ENCODE measurements at places on chromosomes 2 and 18.

- DNase-seq = no peak
Measured at GRCh38 chr2:237096911-237097310, 11.2 kb downstream of the COPS8 start.

DNA sequence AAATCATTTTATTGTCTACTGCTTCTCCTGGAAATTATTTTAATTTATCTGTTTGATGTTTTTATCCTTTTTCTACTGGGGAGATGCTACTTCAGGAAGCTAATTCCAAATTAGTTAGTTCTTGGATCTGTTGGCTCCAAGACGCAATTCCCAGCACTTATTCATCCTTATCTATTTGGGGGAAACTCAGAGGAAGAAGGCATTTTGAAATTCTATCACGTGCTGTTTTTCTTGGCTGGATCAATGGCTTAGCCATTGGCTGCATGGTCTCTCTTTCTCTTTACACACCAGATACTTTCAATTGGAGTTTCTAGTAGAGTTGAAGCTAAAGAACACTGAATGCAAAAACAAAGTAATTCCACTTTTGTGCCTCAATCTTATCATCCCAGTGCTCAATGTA is 98.3 kb downstream of the RAPGEF4 start:
- DNase-seq = no peak

GRCh38 chr2:128347171-128347558 is 28.5 kb upstream of the HS6ST1 start:
- no peak for DNase-seq

DNA sequence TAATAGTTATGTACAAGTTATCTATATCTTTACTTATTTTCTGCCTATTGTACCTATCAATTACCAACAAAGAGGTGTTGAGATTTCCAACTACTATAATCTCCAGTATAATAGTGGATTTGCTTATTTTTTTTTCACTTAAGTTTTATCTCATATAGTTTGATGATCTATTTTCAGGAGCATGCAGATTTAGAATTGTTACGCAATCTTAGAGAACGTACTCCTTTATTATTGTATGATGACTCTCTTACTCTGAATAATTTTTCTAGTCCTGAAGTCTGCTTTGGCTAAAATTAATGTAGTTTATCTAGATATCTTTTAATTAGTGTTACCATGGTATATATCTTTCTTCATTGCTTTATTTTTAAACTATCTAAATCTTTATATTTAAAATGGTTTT is 205.2 kb downstream of the SCG2 start:
- DNase-seq = no peak

GRCh38 chr2:216735086-216735485 is 39.7 kb upstream of the IGFBP5 start:
- DNase-seq = no peak

- no peak for DNase-seq
Measured at GRCh38 chr2:108943751-108944150, 45.3 kb downstream of the EDAR start.

DNA sequence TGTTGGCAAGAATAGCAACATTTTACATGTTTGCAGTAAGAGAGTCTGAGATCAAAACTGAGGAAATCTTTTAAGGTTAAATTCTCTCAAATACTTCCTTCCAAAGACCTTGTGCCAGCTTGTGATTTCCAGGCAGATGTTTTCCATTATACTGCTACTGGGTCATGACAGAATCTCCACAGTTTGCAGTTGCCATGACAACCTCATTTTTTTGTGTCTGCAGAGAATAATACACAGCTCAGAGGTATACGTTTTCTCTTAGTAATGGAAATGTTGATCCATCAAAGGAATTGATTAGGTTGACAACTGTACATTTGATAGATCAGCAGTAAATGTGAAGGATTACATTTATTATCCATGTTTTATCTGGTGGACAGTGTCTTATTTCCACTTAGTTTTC is 29.1 kb upstream of the CSRNP3 start:
- DNase-seq = no peak

DNA sequence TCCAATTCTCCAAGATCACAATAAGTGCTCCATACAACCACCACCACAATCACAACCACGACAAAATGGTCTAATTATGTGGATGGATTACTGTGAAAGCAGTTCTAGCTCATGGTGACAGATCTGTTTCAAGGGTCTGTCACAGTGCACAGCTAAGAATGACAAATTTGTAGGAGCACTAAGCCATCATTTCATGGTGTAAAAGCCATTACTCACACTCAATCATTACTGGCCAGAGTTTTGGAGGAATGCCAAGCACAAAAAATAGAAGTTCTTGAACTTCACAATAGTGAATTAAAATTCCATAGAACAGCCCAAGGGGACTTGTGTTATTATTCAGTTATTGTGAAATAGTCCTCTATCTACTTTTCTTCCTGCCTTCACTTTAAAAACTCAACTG is 2.3 kb downstream of the CPS1 start:
- DNase-seq = peak; percentile 24

DNA sequence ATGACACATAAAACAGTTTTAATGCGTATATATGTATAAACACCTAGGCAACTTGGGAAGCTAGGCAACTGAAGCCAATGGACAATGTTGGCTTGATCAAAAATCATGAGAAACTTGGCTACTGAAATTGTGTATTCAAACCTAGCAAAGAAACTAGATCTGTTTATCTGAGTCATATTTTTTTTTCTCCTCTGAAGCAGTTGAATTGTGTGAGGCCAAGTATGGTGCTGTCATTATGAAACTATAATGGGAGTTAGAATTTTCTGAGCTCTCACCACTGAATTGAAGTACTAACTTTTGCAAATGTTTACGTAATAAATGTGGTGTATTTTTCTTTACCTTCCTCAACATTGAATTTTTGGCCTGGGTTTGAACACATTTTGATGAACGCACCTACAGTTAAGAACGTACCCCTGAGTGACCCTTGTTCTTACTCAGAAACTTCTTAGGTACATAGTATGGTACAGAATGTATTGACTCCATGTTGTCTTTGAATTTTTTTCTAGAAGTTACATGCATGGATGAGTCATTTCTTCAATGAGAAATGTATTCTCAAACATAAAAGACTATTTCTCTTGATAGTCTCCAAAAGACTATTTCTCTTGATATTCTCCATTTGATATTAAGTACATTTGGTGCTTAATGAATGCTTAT is 23.8 kb downstream of the CD28 start:
- no peak for DNase-seq

- DNase-seq = no peak
Measured at GRCh38 chr18:21264651-21265050, 22.6 kb downstream of the GREB1L start.

- DNase-seq = peak; percentile 75
Measured at GRCh38 chr2:110678457-110679336, 834 bp upstream of the BUB1 start.

DNA sequence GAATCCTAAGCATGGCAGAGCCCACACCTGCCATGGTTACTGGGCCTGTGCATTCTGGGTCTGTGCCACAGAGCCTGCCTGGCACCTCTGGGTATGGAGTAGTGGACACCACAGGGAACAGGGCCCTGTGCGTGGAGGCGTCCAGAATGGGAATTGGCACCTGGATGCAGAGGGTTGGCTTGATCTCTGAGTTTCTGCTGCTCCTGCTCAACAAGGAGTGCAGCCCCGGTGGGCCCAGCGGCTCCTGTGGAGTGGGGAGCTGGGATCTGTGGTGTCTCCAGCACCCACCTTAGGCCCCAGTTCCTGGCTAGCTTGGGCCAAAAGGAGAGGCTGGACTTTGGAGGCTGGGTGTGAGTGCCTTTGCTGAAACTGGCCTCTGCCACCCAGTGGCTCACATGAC is 7.9 kb upstream of the ANKRD62 start:
- DNase-seq = no peak

DNA sequence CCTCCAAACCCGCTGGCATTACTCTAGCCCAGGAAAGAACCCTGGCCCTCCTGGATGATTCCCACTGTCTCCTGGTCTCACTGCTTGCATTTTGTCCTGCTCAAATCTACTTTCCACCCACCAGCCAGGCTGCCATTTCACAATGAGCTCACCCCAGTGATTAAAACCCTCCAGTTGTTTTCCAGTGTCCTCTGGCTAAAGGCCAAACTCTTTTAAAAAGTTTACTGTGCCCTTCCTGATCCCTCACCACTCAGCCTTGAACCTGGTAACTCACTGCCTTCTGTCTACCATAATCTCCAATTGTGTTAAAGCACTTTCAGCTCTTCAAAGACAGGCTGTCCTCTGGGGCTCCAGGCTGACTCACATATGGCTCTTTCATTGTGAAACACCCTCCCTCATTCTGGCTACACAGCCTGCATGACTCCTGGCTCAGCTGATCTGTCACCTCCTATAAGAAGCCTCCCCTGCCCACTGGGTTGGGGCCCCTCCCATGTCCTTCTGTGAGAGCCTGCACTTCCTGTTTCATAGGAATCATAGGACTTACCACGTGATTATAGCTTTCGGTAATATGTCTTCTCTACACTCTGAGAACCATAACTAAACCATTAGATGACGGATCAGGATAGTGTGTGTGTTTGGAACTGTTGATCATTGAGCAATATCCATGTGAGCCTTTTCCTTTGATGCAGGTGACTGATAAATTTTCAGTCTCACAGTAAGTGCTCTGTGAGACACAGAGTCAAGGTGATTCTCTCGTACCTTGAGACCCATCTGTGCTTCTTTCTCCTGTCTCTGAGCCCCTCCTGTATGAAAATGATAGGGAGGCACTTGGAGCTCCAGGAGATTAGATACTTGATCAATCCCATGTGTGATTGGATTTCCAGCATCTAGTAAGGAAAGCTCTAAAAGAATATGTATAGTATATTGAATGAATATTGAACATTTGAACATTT is 590.8 kb upstream of the ID2 start:
- DNase-seq = peak; percentile 86

DNA sequence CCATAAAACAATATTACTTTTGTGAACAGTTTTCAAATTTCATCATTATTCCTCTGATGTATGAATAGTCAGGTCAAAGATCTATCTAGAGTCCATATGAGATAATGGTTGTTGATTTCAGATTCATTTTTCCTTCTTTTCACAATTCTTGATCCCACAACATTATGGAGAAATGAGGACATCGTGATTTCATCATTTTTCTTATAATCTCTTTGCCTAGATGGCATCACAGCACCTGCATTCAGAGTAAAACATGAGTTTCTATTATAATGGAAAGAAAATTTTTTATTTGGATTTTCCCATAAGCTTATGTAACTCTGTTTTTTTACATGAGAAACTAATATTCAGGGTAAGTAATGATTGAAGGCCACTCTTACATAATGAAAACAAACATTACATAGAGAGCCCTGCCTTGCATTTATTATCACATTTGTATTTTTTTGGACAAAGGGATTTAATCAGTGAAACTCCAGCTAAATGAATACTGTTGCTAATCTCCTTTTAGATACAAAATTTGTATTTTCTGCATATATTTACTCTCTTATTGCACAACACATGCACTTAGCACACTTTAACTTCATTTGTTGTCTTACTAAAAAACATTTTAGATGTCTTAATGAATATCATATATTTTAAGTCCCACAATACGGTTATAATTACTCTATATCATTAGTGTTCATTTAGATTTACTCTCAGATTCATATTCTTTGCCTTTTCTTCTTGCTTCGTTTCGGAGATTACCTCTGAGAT is 188.4 kb upstream of the KYNU start:
- peak; percentile 24 for DNase-seq

DNA sequence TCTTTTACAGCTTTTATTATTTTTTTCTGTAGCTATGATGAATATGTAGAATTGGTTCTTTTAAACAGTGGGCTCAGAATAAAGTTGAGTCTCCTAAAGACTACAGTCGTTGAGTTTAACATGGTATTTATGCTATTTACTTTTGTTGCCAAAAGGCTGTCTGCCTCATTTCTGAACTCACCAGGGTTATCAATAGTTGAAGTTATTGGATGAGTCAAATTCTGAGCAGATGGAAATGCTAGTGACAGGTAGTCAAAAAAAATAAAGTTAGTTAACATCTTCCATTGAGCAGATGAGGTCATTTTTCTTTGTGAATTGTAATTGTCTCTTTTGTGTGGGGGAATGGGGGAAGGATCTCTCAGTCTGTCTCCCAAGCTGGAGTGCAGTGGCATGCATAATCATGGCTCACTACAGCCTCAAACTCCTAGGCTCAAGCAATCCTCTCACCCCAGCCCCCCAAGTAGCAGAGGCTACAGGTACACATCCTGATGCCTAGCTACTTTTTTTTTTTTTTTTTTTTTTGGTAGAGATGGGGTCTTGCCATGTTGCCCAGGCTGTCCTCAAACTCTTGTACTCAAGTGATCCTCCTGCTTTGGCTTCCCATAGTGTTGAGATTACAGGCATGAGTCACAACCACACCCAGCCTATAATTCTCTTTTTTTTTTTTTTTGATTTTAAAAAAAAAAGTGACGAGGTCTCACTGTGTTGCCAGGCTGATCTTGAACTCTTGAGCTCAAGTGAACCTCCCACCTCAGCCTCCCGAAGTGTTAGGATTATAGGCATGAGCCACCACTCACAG is 8.9 kb downstream of the PAPOLG start:
- DNase-seq = no peak

- DNase-seq = no peak
Measured at GRCh38 chr2:106332054-106332453, 136.2 kb downstream of the RGPD3 start.

GRCh38 chr18:78521136-78521535 is 458.5 kb upstream of the SALL3 start:
- no peak for DNase-seq

GRCh38 chr18:70132999-70133398 is 72.5 kb downstream of the RTTN start:
- DNase-seq = no peak

GRCh38 chr18:59180150-59180845 is 39.7 kb upstream of the GRP start:
- no peak for DNase-seq

DNA sequence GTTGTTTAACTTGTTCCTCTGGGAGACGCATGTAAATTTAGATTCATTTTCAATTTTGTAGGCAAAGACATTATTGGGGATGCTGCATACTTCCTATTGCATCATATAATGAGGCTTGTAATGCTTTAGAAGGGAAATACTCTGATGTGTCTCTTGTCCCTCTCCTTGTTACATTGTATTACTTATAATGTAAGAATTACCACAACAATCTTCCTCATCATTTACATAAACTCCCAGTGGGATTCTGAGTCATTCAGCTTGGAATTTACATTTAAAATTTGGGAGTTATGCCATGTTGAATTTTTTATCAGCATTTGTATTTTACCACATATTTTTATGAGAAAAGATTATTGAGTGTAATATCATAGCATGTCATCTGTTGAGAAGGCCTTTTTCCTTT is 963.4 kb upstream of the NRXN1 start:
- DNase-seq = no peak

- DNase-seq = no peak
Measured at GRCh38 chr2:28577791-28578680, 82.2 kb downstream of the PLB1 start.

GRCh38 chr2:105822186-105822585 is 77.5 kb downstream of the NCK2 start:
- no peak for DNase-seq

GRCh38 chr18:26821181-26821580 is 44.3 kb downstream of the AQP4 start:
- no peak for DNase-seq

DNA sequence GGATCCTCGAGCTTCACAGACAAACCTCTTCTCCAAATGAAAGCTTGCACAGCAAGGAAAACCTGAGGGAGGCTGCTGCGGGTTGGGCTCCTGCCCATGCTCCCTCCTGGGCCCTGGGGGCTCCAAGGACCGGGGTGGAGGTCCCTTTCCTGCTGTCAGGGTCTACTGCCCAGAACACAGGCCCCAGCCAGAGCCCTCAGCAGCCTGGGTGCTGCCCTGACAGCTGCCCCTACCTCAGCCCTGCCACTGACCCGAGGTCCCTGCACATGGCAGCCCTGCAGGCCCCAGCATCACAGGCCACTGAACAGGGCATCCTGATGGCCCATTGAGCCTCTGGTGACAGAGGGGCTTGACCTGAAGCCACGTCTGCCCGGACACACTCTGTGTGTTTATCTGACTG is 41.0 kb downstream of the CROCC2 start:
- no peak for DNase-seq

Measured in OCI-M1 (cell line).